Fibroblast of skin of right quadriceps (primary cell): ENCODE measurements at places on chromosomes 5 and 9.

- peak; percentile 7 for DNase-seq
These were observed 336.3 kb downstream of the KDM4C start for GRCh38 chr9:7094052-7094451.

GRCh38 chr5:91562922-91563321, 179.8 kb upstream of the ARRDC3 start:
- no peak for DNase-seq

GRCh38 chr9:130768265-130768664, 66.8 kb upstream of the ABL1 start:
- peak; percentile 65 for DNase-seq

DNA sequence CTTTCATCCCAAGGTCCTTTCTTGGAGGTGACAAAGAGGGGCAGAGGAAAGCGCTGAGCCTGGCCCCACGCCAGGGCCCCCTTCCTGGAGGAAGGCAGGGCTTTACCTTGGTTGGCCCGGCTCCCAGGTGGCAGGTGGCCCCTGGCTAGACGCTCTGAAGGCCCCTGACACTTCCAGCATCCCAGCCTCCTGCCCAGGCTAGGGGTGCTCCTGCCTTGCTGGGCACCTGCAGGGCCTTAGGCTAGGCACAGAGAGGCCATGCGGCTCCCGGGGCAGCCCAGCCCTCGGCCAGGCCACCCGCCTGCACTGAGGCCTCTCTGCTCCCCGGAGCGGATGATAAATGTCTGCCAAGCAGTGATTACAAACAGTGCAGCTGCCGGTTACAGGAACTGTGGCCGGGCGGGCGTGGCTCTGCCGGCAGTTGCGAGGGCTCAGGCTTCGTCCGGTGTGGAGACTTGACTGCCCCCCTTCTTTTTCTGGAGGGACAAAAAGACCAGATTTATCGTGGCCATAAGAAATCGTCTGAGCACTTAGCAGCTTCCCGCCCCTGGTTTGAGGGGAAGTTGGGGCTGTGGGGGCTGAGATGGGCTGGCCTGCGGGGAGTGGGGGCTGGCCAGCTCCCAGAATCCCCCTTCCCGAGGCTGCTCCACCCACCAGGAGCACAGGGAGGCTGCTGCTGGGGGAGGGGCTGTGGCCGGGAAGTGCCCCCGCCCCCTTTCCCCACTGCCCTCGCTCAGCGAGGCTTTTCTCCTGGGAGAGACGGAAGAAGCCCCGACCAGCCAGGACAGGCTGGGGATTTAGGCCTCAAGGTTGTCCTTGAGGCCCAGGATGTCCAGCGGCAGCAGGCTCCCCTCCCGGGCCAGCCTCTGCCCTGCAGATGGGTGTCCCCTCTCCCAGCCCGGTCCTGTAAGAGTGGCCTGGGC, 31.6 kb upstream of the UBAC1 start:
- peak; percentile 77 for DNase-seq

- no peak for DNase-seq
These were observed 70.6 kb upstream of the PCSK1 start for GRCh38 chr5:96503501-96504236.

GRCh38 chr5:123599171-123599570, 87.2 kb downstream of the CSNK1G3 start:
- no peak for DNase-seq

GRCh38 chr5:126975796-126976195, 54.6 kb downstream of the MARCHF3 start:
- no peak for DNase-seq

DNA sequence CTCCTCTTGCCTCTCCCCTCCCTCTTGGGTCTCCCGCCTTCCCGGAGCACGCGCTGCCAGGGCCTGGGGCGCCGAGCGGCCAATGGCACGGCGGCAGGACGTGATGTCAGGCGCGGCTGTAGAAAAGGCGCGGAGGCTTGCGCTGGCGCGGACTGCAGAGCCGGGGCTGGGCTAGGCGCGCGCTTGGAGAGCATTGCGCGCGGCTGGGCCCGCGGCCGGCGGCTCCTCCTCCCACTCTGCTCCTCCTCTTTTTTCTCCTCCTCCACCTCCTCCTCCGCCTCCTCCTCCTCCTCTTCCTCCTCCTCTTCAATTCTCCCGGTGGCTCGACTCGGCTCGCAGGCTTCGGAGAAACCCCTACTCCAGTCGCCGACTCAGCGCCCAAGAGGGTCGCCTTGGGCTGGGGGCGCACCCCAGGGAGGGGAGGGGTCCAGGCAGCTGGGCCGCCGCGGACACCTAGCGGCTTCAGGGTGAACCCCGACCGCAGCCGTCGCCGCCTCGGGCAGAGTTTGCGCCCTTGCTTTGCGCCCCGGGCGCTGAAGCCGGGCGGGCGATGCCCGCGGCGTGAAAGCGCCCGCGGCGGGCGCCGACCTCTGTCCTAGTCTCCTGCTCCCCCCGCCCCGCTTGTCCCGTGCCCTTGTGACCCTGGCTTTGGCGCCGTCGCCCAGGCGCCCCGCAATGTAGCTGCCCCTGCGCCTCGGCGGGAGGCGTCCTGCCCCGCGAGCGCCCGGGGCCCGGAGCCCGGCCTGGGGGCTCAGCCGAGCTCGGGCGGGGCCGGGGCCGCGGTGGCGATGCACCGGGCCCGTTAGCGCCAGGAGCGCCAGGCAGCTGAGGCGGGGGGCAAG, at the start of gene LHX2:
Gene LHX2 (plus strand): TSS at position 309 of the 842 bp plus-strand sequence. CDS start 581 bp downstream, outside the sequence.
- DNase-seq = peak; percentile 90

DNA sequence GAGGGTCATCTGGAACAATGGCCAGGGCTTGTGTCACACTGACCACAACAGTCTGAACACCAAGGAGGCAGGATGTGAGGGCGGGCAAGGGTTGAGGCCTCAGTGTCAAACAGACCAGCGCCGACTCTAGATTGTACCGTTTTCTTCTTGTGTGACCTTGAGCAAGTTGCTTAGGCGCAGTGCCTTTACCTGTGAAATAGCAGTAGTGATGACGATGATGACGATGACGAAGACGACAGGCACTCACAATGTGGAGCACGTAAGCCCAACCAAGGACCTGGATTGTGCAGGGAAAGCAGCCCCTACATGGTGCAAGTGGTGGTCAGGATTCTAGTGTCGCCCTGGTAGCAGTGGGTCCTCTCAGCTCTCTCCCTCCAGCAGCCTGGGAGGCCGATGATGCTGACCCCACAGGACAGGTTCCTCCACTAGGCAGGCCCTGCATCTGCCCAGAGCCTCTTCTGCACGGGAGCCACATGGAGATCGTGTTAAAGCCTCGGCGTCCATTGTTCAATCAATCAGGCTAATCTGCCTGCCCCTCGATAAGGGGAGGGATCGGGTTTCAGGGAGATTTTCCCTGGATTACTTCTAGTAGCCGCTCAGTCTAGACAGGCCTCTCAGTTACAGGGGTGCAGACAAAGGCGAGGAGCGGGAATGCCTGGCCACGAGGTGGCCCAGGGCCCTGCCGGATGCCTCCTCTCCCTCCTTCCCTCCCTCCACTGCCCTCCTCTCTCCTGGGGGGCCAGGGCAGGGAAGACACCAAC, 91.7 kb downstream of the MACROH2A1 start:
- DNase-seq = no peak

DNA sequence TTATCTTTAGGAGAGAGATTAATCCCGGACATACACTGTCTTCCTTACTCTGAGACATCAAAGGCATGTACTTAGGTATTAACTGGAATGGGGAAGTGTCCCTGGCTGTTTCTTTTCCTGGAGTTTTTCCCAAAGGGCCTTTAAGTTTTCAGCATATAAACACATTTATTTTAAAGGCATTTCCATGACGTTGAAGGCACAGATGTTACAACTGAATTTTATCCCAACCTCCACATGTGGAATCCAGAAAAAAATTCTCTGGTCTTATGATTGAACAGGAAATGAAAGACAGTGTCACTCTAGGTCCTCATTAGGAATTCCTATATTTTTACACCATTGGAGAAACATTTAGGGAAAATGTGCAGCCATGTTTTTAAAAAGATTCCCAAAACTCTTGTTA, 41.6 kb upstream of the SHOC1 start:
- DNase-seq = peak; percentile 57

DNA sequence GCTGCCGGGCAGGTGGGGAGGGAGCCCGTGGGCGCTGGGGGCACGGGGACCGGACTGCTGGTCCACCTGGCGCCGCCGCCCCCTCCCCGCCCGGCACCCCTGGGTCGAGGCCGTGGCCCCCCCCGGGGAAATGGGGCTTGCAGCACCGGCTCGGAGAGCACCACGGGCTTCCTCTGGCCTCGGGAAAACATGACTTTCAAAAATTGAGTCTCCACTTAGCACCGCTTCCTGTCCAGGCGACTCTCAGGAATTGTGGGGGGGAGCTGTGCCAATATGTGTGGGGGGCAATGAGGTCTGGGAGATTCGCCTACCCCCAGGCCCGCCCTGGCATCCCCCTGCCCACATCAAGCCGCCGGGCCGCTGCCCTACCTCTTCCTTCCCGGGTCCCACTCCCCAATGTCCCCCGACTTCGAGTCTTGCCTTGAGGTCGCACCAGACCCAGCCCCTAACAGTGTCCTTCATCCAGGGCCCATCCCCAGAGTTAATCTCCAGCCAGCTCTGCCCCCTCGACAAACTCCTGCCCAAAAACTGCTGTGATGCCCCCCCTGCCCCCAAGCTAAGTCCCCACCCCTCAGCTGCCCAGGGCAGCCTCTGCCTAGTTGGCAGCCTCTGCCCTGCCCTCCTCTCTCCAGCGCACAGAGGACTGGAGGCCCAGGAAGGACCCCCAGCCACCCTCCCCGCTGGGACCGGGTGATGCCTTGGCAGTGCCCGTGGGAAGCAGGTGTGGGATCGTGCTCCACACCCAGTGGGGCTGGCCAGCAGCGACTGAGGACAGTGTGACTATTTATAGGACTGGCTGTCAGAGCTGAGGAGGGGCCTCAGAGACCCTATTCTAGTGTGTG, 3.9 kb downstream of the EGFL7 start:
- DNase-seq = no peak

DNA sequence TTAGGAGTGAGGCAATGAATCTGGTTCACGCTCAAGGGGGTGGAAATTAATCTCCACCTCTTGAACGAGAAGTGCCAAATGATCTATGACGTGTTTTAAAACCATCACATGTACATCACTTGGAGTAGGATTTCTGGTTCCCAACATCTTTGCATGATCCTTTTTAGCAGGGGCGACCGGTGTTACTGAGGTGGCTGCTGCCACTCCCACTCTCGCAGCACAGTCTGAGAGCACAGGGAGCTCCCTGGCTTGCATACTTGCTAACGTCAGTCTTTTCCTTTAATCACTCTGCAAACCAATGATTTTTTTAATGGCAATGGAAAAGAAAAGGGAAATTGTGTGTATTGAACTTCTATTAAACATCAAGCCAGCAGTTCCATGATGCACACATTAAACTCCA, 624.4 kb downstream of the IRX1 start:
- no peak for DNase-seq

DNA sequence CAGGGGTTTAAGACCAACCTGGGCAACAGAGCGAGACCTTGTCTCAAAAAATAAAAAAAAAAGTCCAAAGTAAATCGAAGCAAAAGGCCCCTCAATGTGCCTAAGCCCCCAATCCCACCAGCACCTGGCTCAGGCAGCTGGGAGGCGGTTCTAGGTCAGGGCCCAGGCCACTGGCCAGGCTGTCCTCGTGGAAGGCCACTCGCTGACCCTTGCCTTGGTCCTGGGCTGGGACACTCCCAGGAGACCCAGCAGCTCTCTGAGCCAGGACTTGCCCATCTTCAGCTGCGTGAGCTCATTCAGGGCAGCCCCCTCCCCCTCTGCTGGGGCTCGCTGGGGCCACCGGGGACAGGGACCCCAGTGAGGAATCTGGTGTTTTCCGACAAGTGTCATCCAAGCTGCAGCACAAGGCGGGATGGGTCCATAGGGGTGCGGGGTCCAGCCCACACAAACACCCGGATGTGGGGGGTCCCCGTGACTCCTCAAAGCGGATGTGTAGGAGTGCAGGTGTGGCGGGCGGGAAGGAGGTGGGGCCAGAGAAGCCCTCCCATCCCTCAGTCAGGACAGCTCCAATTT, 4.0 kb downstream of the AGPAT2 start:
- no peak for DNase-seq

DNA sequence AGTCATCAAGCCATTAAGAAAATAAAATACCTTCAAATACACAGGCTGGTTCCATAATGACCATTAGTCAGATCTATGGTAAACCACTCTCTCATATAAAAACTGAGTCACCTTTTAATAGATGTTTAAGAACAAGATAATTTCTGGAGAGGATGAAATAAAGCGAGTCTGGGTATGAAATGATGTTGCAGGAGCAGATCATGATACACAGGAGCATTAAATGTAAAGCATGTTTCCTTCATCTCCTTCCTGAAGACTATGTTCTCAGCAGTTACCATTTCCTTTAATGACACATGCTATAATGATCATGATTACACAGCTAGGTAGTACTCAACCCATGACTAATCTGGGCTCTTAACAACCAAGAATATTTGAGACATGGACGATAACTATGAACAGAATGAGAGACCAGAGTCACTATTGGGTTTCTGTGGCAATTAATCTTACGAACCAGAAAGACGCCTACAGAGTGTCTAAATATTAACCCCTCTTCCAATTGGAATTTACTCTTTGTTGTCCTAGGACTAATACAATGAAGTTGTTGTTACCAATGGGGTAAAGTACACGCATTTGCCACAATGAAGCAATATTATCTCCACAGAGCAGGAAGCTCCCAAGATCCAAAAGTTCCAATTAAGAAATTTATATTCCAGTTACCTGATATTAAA, 105.6 kb downstream of the NR6A1 start:
- peak; percentile 80 for DNase-seq

DNA sequence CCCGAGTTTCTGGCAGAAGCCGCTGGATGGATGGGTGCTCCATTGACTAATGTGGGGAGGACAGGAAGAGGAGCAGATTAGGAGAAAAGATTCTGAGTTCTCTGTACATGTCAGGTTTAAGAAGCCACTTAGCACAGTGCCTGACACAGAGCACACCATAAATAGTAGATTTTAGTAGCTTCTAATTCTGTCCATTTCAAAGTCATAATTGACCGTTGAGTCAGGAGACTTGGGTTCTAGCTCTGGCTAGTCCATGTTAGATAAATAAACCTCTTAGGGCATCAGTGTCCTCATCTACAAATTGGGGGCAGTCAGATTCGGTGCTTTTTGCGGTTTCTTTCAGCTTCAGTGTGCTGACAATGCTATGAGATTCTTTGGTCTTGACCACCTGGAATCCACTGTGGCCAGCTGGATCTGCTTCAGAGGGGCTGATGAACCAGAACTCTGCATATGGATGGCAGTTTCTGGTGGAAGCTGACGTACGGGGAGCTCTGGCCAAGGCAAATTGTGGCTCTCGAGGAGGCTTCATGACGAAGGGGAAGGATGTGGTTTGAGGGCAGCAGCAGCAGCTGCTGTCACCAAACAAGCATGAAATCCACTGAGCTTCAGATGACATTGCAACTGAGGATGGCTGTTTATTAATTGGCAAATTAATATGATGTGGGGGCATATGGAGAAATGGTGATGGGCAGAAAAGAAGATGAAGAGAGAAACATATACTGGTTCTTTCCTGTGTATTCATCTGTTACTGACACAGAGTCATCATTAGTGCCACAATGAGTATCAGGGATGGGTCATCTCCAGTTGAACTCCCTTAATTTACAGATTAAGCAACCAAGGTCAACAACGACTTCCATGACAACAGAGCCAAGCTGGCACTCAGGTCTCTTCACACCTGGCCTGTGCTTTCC, 134.4 kb downstream of the AOPEP start:
- DNase-seq = peak; percentile 82

DNA sequence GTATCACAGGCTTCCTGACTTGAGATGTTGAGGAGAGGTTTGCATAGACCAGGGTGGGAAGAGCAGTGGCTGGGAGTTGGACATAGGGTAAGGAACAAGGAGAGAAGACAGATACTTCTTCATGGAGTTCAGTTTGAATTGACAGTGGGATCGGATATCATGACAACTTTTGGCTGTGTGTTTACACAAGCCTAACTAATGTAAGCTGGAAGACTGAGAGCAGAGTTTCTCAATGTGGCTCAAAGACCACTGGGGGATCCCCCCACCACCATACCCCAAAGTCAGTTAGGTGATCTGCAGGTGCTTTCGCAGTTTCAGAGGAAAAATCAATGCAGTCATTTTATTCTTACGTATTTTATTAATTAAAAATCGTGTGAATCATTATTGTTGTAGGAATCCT, 125.9 kb downstream of the AOPEP start:
- no peak for DNase-seq
